Activated CD4-positive, alpha-beta T cell treated with anti-CD3 and anti-CD28 coated beads for 1 hour (primary cell): ENCODE measurements at places on chromosomes 5 and 9.

DNA sequence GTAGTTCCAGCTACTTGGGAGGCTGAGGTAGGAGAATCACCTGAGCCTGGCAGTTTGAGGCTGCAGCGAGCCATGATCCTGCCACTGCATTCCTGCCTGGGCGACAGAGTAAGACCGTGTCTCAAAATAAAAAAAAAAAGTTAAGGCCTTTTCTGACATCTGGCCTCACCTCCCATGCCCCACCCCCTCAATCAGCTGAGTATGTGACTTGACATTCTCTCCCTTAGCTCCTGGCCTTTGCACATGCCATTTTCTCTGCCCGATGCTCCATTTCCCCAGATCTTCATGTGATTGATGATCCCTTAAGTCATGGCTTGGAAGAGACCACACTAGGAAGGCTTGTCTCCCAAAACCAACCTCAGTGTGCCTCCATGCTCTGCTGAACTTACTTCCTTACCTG lies 17.7 kb upstream of the TCOF1 start:
- DNase-seq: no peak

DNA sequence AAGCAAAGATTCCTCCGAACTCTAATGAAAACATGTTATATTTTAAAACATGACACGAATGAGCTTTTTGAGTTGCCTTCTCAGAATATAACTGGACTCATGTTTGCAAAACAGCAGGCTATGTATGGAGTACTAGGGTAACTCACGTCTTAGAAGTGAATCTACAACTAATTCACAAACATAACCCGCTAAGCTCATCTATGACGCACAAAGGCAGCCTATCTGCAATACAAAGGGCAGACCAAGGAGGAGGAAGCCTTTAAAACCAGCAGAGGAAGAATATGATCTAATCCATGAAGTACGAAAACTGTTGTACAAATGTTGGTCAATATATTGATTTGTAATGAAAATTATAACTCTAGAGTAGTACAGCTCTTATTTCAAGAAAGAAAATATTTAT lies 67.0 kb downstream of the CETN3 start:
- no peak for DNase-seq

DNA sequence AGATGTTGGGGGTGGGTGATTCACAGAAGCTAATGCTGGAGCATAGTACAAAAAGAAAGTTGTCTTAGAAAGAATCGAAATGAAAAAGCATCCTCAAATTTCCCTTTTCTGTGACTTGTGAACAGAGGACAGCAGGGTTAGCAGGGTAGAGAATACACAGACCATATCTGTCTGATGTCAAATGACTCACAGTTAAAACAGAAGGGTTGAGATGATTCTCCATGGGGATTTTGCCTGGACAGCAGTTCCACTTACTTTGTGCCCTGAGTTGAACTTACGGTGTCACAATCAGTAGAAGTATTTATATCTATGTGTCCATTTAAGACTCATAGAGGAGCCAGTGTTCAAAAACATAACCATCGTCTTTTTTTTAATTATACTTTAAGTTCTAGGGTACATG lies 801.6 kb downstream of the KCTD16 start:
- DNase-seq: no peak

DNA sequence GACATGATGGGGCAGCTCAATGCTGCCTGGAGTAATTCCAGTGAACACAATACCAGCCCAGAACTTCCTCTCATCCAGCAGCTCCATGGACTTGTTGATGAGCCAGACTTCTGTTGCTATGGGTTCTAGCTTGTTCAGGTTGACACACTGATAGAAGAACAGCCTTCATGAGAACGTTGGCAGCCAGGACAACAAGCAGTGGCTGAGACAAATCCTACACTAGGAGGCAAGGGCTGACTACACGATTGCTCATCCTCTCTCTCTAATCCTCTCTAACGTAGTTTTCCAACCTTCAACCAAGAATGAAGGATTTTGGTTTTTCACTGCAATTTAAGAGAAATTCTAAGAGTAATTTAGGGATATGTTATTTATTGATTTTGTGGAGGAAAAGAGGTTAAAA lies 67.8 kb downstream of the NIPSNAP3B start:
- no peak for DNase-seq

DNA sequence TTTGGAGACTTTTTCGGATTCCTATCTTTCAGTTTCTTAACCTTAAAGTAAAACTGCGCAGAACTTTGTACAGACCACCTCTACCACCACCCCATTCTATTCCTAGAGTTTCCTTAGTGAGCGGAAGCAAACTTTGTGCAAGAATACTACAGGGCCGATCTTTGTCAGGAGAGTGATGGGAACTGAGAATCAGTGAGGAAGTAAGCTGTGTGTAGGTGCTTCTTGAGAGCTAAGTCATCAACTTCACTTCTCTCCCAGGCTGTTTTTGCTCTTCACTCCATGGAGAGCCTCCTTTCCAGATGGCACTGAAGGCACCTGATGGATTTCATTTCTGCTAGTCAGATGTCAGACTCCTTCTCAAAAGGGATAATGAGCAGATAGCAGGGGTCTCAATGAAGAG lies 127.3 kb downstream of the SPATA31D1 start:
- DNase-seq: no peak

DNA sequence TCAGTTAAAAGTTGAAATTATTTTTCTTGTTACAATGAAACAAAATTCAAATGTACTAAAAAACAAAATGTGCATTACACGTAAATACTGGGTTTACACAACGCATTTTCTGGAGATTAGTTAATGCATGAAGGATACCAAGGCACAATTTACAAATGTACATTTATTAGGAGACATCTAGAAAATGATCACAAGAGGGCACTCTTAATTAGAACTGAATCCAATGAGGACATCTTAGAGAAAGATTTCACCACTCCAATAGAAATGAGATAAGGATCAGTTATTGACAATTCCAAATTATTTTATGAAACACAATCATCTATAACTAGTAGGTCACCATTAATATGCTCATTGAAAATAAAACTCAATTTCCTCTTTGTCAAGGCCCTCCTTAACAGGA lies 36.6 kb upstream of the CDH12 start:
- no peak for DNase-seq

DNA sequence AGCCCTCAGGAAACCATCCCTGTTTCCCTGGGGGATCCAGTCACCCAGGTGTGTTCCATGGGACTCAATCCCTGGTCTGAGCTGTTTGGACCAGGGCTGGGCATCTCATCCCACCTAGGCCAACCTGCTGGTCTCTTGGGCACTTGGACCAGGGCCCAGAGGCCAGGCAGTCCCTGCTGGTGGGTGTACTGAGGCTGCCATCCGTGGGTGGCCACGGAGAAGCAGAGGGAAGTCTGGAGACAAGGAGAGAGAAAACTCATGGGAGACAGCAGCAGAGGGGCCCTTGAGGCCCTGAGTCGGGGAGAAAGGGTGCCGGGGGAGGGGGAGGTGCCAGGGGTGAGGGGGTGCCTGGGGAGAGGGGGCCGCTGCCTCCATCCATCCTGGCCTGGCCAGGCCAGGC lies 247.8 kb downstream of the PBX3 start:
- DNase-seq: no peak

- DNase-seq: no peak
These were observed 300.9 kb downstream of the RFX3 start for GRCh38 chr9:3224931-3225330.

DNA sequence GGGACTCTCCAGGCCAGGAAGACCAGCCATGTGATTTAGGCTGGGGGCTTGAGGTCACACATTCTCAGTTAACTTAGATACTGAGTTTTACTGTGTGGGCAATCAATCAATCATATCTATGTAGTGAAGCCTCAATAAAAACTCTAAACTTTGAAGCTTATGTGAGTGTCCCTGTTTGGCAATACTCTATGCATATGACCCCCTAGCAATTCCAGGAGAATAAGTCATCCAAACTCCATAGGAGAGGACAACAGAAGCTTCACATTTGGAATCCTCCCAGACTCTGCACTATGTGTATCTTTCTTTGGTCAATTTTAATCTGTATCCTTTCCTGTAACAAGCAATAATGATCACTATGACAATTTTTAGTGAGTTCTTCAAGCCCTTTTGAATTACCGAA lies 216.8 kb upstream of the RGMB start:
- no peak for DNase-seq

GRCh38 chr9:112757282-112757883 lies 6.8 kb downstream of the SNX30 start:
- no peak for DNase-seq

GRCh38 chr9:35108461-35108860 lies 5.5 kb upstream of the STOML2 start:
- no peak for DNase-seq

GRCh38 chr5:143435210-143435657 lies 31.7 kb upstream of the NR3C1 start:
- DNase-seq: no peak

- no peak for DNase-seq
These were observed 17.1 kb downstream of the RFX3 start for GRCh38 chr9:3508521-3509291.

DNA sequence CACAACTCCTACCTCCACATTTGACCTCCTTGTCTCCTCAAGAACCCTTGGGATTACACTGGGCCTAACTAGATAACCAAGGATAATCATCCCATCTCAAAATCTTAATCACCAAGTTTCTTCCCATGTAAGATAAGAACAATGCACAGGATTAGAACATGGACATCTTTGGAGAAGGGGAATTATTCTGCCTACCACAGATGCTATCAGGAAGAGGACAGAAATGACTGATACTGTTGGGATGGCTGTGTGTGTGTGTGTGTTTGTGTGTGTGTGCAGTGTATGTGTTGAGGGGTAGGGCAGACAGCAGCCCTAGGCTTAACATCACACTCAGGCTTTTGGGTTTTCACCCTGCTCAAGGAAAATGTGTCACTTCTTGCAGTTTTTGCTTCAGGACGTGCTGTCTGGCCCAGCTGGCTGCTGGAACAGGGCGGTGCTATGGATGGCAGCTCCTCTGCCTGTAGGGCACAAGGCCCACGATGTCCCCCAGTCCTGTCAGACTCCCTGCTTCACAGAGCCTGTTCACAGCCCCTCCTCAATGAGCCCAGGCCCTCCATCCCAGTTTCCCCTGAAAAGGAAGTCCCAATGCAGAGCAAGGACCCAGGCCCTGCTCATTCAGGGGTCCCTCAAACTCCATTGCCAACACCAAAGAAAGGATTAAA lies 7.7 kb downstream of the CA9 start:
- DNase-seq: no peak

DNA sequence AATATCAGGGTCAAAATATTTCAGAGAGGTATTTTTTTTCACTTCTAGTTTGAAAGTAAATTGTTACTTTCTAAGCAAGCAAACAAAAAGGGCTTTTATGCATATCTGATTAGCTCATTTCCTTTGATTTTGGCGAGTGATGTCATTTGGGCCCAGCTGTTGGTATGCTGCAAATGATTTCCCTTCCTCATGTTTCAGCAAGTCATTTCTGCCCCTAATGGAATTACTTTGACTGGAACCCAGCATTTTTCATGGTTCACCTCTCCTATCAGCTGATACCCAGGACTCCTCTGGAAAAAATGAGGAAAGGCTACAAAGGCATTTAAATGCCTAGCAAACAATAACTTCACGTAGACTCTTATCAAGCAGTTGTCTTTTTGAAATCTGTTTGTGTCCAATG lies 500.6 kb downstream of the EBF1 start:
- no peak for DNase-seq

DNA sequence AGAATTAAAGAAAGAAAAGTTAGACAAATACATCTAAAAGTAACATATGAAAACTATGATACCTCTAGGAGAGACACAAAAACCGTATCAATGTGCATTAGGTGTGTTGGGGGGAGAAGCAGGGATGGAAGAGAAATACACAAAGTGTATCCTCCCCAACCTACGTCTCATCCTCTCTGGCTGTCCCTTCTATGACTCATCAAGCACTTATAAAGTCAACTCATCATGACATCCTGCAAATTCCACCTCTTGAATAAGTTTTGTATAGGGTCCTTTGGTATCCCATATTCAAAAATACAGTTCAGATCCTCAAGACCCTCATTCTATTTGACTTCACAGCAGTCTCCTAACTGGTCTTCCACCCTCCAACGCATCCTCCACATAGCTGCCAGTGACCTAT lies 917.6 kb upstream of the DMAC1 start:
- no peak for DNase-seq
